Activated gamma-delta T cell treated with Interleukin-2 at 50 U/mL for 16 hours (primary cell): ENCODE measurements at places on chromosomes 1 and 21.

GRCh38 chr1:109239409-109240068 is 9.8 kb upstream of the CELSR2 start:
- DNase-seq: no peak

GRCh38 chr21:34227386-34227852 is 136.4 kb upstream of the KCNE2 start:
- no peak for DNase-seq

GRCh38 chr1:6996371-6996770 is 211.1 kb downstream of the CAMTA1 start:
- no peak for DNase-seq

GRCh38 chr1:20425622-20426021 is 60.4 kb downstream of the CAMK2N1 start:
- DNase-seq: no peak

DNA sequence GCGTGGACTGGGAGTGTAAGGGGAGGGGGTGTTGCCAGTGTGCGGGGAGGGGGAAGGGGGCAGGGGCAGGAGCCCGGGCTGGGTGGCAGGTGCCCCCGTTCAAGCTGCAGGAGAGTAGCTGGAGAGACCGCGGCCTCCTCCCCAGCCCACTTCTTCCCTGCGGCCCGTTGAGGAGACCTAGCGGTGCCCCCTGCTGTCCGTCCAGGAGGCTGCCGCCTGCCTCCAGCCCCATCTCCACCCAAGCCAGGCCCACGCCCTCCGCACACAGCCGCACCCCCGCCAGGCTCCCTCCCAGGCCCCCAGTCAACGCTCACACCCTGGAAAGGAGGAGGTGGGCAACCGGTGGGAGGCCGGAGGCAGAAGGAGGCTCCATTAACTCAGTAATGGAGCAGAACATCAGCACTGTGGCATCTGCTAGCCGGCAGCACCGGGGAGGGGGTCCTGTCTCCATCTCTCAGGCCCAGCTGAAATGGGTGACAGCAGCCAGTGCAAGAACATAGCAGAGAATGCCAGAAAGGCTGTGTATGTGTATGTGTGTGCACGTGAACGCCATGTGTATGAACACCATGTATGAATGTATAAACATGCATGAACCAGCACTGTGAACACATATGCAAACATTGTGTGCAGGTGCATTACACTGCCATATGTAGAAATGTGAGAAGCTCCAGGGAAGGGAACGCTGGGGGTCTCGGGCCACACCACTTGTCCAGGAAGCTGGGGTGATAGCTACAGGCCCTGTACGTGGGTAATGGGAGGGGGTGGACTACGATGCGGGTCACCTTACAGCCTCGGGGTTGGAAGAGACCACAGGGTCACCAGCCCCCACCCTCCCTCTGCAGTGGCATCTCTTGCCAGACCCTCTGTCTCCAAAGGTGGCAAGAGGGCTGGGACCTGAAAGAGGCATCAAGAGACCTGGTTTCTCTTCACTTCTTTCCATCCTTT is 84.6 kb downstream of the SYT2 start:
- peak; percentile 46 for DNase-seq

GRCh38 chr1:67532452-67533216 is 102.4 kb upstream of the SERBP1 start:
- no peak for DNase-seq

DNA sequence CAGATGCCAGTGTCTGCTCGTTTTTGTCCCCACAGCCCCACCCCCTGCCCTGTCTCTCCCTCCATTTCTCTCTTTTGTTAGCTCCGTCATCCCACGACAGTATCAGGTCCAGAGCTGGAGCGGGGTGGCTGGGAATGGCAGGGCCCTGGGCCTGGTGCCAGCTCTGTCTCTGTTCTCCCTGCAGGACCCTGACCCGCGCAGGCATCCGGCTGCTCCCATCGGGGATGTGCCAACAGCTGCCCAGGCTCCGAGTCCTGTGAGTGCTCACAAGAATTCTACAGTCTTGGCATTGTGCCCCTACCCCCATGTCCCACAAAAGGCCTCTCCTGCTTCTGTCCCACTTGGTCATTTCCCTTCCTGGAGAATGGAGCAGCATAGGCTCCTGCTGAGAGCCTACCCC is 37.4 kb downstream of the UBE2T start:
- no peak for DNase-seq

DNA sequence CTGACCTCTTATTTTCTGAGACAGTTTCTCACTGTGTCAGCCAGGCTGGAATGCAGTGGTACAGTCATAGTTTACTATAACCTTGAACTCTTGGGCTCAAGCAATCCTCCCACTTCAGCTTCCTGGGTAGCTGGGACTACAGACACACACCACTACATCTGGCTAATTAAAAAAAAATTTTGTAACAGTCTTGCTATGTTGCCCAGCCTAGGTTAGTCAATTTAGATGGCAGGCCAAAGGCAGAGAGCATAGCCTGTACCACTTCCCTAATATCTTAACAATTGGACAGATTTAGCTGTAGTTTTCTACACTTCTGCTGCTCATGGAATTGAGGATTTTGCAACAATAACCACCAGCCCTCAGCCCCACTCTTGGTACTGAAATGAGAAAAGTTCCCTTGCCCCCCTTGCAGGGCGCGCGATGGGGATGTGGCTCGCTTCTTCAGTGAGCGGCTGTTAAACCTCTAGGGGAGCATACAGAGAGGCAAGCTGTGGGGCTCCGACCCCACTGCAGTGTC is 34.9 kb upstream of the PTGFRN start:
- DNase-seq: no peak

GRCh38 chr1:25503551-25504426 is 39.6 kb upstream of the LDLRAP1 start:
- DNase-seq: peak; percentile 78

GRCh38 chr21:29390778-29391177 is 92.1 kb downstream of the BACH1 start:
- no peak for DNase-seq
